ENCODE measurements at places on chromosomes 11 and 22.

DNA sequence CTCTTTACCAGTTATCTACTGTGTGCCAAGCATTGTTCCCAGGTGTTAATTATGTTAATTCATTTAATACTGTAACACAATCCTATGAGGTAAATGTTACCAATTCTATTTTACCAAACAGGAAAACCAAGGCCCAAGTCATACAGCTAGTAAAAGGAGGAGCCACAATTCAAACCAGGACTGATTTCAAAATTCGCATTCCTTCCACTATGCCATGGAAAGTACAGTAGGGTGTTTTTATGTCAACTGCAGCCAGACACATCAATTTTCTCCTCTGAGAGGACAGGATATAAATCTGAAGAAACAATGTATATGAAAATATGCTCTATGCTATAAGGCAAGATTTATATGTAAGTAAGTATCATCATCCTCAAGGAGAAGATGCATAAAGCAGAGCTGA, 104.3 kb downstream of the RPL27A start:
- no peak for DNase-seq

DNA sequence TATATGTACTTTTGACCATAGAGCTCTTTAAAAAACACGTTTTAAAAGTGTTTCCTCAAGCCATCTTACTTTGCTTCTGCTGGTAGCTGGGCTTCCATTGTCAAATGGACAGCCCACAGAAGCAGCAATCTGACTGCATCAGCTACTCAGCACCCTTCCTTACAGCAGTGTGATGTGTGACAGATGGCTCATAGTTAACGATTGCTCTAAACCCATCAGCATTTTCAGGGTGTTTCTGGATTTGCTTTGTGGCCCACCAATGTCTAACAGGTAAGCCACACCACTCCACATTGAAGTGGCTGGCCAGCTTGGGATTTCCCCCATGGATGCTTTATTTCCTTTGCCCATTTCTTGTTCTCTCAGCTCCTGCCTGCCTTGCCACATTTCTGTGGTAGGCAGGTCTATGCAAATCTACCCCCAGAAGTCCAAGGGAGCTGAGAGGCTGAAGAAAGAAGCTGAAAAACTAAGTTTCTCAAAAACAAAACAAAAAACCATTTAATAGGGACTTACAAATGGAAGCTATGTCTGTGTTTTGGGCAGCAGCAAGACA, 7.3 kb upstream of the FAR1 start:
- DNase-seq, result no peak

DNA sequence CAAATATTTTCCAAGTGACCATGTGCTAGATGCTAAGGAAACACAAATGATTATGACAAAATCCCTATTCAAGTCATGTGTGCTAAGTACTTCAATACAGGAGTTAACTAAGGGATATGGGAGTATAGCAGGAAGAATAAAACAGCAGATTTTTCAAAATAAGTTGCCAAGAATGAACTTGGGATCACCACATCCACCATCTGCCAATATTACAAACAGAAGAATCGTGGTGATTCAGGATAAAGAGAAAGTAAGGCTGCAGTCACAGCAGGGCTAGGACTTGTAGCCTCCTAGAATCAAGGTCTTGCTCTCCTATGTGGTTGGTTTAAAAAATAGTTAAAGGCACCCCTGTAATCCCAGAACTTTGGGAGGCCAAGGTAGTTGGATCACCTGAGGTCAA, 34.3 kb downstream of the MRTFA start:
- no peak for DNase-seq

DNA sequence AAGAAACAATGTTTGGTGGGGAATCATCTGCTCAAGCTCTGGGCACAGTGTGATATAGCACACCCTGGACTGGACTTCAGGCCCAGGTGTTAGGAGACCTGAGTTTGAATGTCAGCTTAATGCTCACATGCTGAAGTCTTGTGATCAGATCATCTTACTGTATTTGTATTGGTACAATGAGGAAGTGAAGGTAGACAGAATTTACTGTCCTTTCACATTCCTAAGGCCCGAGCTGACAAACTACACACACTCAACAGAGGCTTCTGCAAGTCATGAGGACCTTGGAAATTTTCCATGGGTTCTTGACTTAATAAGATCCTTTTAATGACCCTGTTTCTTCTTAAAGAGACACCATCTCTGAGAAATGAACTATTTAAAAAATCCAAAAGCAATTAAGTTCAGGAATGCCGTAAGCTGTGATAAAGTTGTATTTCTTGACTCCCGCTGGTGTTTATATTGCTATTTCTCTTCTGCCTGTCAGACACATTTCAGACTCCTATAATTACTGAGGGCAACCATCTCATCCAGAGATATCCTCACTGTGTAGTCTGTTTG, 802.0 kb downstream of the DLG2 start:
- DNase-seq, result no peak

GRCh38 chr11:2863276-2863618, 22.3 kb downstream of the CDKN1C start:
- no peak for DNase-seq

- DNase-seq, result no peak
Observed at GRCh38 chr11:7871056-7871455, 60.0 kb downstream of the OR10A6 start.

GRCh38 chr11:57301711-57302423, 22.9 kb downstream of the TNKS1BP1 start:
- DNase-seq, result no peak

- peak; percentile 14 for DNase-seq
Observed at GRCh38 chr11:2779499-2779980, 79.7 kb upstream of the KCNQ1OT1 start.

DNA sequence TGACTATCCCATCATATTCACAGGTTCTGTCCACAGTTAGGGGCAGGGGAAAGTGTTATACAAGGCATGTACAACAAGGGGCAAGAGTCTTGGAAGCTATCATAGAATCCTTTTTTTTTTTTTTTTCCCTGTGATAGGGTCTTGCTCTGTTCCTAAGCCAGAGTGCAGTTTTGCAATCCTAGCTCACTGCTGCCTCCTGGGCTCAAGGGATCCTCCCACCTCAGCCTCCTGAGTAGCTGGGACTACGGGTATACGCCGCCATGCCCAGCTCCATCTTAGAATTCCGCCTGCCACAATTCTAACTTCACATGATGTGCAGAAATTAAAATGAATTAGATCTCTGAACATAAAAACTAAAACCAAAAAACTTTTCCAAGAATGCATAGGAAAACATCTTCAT, 31.7 kb downstream of the ZFTA start:
- DNase-seq, result no peak
